ENCODE measurements at places on chromosomes 5 and 9.

- H3K27me3 ChIP-seq: no peaks in the 10 kb centered on the region
- no peaks in the 10 kb centered on the region for H3K36me3 ChIP-seq
- no peak overlapping the region for H3K4me3 ChIP-seq
- no peaks in the 10 kb centered on the region for H3K4me1 ChIP-seq
- DNase-seq: no peak
- H3K27ac ChIP-seq: no peak overlapping the region
These were observed 49.8 kb downstream of the TMOD1 start for GRCh38 chr9:97551308-97551707.

GRCh38 chr5:60497706-60498500 lies 202.1 kb downstream of the DEPDC1B start:
- no peak overlapping the region for H3K27ac ChIP-seq
- no peaks in the 10 kb centered on the region for H3K27me3 ChIP-seq
- DNase-seq: no peak
- H3K4me3 ChIP-seq: no peak overlapping the region

- no peaks in the 10 kb centered on the region for H3K4me1 ChIP-seq
- no peak overlapping the region for H3K27ac ChIP-seq
- H3K36me3 ChIP-seq: no peaks in the 10 kb centered on the region
- no peak for DNase-seq
- no peaks in the 10 kb centered on the region for H3K27me3 ChIP-seq
These were observed 15.3 kb upstream of the KIF12 start for GRCh38 chr9:114114364-114114763.

- no peaks in the 10 kb centered on the region for H3K36me3 ChIP-seq
- H3K27me3 ChIP-seq: no peaks in the 10 kb centered on the region
- no peak overlapping the region for H3K4me3 ChIP-seq
- H3K4me1 ChIP-seq: peaks cover 3% of the 10 kb centered on the region
- no peak overlapping the region for H3K27ac ChIP-seq
- no peak for DNase-seq
These were observed 131.5 kb downstream of the NR6A1 start for GRCh38 chr9:124639637-124640036.

DNA sequence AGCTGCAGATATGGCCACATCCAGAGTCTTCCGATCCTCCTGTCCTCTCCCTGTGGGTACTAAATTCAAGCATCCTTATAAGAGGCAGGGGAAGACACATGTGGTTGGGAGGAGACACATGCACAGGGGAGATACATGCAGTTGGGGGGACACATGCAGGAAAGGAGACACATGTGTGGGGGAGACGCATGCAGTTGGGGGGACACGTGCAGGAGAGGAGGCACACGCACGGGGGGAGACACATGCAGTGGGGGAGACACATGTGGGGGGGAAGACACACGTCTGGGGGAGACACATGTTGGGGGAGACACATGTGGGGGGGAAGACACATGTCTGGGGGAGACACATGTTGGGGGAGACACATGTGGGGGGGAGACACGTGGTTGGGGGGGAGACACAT lies 21.2 kb upstream of the OLFM1 start:
- no peak overlapping the region for H3K4me3 ChIP-seq
- H3K4me1 ChIP-seq: no peaks in the 10 kb centered on the region
- DNase-seq: no peak
- H3K36me3 ChIP-seq: no peaks in the 10 kb centered on the region

- H3K4me3 ChIP-seq: no peak overlapping the region
- no peaks in the 10 kb centered on the region for H3K36me3 ChIP-seq
- H3K27me3 ChIP-seq: no peaks in the 10 kb centered on the region
- no peak for DNase-seq
These were observed 1371.0 kb upstream of the DMAC1 start for GRCh38 chr9:9170439-9171134.

DNA sequence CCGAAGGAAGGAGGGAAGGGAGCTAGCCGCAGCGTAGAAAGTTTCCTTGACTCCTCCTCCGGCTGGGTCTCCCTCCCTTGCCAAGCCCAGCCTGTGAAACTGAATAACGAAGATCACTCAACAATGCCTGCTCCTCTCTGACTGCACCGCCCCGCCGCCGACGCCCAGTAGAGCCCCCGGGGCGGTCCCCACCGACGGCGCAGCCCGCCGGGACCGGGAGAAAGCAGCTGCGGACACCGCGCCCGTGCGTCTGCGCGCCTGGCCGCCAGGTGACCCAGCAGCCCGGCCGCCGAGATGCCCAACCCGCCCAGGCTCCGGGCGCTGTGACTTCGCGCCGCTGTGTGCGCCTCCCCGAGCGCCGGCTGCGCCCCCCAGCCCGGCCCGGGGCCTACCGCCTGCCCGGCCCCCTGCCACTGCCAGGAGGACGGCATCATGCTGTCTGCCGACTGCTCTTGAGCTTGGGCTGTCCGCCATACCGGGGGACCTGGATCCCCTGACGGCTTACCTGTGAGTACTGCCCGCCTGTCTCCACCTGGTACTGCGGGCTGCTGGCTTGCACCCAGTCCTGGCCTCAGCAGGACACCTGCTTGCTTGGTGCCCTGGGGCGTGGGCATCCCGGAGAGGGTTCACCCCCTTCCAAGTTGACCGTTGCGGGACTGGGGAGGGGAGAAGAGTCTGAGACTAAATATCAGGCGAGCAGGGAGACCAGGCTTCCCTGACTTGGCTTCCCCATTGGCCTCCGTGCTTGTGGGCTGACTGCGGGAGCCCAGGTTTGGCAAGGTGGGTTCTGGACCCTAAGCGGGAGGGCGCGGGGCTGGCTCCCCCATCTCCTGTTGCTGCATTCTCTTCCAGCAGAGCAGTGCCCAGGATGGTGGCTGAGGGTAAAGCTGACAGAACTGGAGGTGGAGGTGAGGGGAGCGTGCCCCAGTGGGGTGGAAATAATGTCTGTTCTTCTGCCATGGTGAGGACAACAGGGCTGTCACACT lies 26.2 kb upstream of the SPTLC1 start:
- H3K4me3 ChIP-seq: peak overlapping the region; percentile 68
- H3K4me1 ChIP-seq: peaks cover 8% of the 10 kb centered on the region
- H3K27me3 ChIP-seq: peaks cover 23% of the 10 kb centered on the region
- no peak overlapping the region for H3K27ac ChIP-seq
- no peaks in the 10 kb centered on the region for H3K36me3 ChIP-seq

- DNase-seq: no peak
- no peak overlapping the region for H3K27ac ChIP-seq
- H3K4me1 ChIP-seq: no peaks in the 10 kb centered on the region
- no peaks in the 10 kb centered on the region for H3K36me3 ChIP-seq
These were observed 18.5 kb upstream of the SLC12A7 start for GRCh38 chr5:1130218-1130946.

- DNase-seq: no peak
- H3K27ac ChIP-seq: no peak overlapping the region
- no peaks in the 10 kb centered on the region for H3K36me3 ChIP-seq
- H3K4me1 ChIP-seq: peaks cover 18% of the 10 kb centered on the region
- peaks cover 15% of the 10 kb centered on the region for H3K27me3 ChIP-seq
These were observed 36.5 kb upstream of the CTSV start for GRCh38 chr9:97075289-97075985.

DNA sequence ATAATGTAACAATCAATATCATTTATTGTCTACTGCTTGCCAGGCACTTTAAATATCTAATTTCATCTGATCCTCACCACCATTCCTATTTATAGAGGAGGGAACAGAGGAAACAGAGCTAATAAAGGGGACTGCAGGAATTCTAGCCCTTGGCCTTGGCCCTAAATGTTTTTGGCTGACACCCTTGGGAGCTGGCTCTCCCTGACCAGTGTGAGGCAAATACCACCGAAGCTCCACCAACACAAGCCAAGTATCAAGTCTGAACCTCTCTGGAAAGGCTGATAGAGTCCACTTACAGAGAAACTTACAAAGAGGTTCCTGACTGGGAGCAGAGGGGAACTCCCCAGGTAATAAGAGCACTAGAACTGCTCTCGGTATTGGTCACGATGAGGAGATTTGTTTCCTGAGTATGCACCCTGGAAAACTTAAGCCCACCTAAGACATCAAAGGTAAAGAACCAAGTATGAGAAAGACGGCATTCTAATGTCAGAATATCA lies 243.1 kb upstream of the PANK3 start:
- H3K4me3 ChIP-seq: no peak overlapping the region
- no peaks in the 10 kb centered on the region for H3K36me3 ChIP-seq
- DNase-seq: no peak
- H3K4me1 ChIP-seq: peaks cover 2% of the 10 kb centered on the region

DNA sequence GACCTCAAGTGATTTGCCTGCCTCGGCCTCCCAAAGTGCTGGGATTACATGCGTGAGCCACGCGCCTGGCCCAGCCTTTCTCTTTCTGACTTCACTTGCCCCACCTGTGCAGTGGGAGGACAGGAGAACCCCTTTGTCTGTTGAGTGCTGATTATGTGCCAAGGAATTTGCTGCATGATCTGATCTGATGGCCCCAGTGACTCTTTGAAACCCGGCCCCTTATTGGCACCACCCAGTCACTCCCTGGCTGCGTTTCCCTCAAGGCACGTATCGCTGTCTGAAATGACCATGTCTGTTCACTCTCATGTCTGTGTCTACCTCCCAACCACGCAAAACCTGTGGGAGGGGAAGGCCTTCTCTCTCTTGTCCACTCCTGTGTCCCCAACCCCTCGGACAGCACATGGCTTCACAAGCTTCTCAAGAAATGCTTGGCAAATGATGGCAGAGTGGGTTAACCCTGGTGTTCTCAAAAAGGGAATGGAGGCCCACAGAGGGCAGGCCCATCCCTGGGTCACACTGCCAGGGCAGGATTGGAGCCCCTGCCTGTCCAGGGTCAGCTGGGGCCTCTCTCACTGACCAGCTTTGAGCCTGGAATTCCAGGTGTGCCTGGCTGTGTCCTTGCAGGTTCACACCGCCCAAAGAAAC lies 21.9 kb downstream of the NEK6 start:
- no peak overlapping the region for H3K4me3 ChIP-seq
- H3K36me3 ChIP-seq: no peaks in the 10 kb centered on the region
- DNase-seq: no peak
- no peaks in the 10 kb centered on the region for H3K27me3 ChIP-seq

GRCh38 chr9:110602281-110602680 lies 22.7 kb upstream of the SVEP1 start:
- H3K27me3 ChIP-seq: no peaks in the 10 kb centered on the region
- H3K4me1 ChIP-seq: peaks cover 4% of the 10 kb centered on the region
- no peak overlapping the region for H3K27ac ChIP-seq
- H3K4me3 ChIP-seq: no peak overlapping the region
- DNase-seq: no peak

GRCh38 chr5:148978370-148979082 lies 84.3 kb downstream of the SH3TC2 start:
- H3K27me3 ChIP-seq: no peaks in the 10 kb centered on the region
- H3K36me3 ChIP-seq: no peaks in the 10 kb centered on the region
- H3K4me1 ChIP-seq: peaks cover 8% of the 10 kb centered on the region
- no peak overlapping the region for H3K27ac ChIP-seq

- no peak overlapping the region for H3K27ac ChIP-seq
- no peaks in the 10 kb centered on the region for H3K36me3 ChIP-seq
- peak; percentile 10 for DNase-seq
These were observed 203.0 kb upstream of the VLDLR start for GRCh38 chr9:2418619-2419018.

DNA sequence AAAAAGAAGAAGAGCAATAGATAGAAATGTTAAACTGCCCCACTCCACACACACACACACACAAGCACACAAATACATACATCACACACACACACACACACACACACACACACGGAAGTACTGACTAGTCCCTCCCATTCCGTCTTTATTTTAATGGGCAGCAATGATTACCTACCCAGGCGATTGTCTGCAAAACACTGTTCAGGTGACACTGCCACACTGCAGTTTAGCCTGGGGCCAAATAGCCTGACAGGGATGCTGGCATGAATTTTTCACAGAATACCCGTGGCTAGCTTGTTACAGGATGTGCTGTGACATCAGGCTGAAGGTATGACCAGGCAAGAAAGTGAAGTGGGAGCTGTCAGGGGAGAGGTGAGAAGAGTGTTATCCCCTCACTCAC lies 86.9 kb downstream of the FRMD3 start:
- no peak overlapping the region for H3K27ac ChIP-seq
- no peaks in the 10 kb centered on the region for H3K4me1 ChIP-seq
- H3K36me3 ChIP-seq: no peaks in the 10 kb centered on the region
- H3K27me3 ChIP-seq: no peaks in the 10 kb centered on the region

DNA sequence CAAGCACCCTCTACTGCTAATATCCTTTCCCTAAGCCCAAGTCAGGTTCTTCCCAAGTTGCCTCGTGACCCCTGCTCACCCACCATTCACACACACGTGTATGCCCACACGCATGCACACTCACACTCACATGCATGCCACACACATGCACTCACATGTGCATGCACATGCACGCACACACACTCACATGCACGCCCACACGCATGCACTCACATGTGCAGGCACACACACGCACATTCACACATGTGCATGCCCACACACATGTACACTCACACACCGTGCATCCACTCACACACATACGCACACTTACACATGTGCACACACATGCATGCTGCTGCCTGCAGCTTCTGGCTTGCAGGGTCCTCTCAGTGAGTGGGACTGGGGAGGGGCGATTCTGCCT lies 62.9 kb upstream of the STXBP1 start:
- H3K4me1 ChIP-seq: peaks cover 6% of the 10 kb centered on the region
- no peak overlapping the region for H3K4me3 ChIP-seq
- DNase-seq: no peak
- no peak overlapping the region for H3K27ac ChIP-seq
- H3K36me3 ChIP-seq: no peaks in the 10 kb centered on the region

DNA sequence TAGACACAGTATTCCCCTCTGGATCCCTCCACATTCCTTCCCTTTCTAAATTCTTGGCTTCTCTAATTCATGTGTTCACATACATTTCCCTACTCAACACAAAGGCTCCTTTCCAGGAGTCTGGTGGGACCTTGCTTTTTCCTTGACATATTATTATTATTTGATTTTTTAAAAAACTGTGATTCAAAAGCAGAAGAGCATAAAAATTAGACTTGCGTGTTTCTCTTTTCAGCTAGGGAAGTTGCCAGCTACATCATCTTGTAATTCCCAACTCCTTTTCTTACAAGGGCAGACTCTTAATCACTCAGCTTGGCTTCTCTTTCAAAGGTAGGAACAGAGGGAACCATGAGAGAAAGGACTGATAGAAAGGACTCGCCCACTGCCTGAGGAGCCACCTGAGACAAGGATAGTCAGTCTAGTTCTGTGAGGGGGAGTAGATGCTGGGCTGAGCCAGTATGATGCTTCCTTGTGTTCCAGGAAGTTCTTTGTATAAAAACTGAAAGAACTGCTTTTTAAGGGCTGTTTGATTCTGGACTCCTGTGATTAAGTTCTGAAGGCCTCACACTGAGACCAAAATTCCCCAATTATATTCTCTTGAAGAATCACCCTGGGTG lies 51.0 kb upstream of the DPYSL3 start:
- H3K4me3 ChIP-seq: peak overlapping the region; percentile 49
- H3K27me3 ChIP-seq: no peaks in the 10 kb centered on the region
- peak overlapping the region; percentile 97 for H3K27ac ChIP-seq
- H3K4me1 ChIP-seq: peaks cover 44% of the 10 kb centered on the region
